Cardiac atrium fibroblast (primary cell): ENCODE measurements at places on chromosomes 6 and 20. TPM values are rescaled to one million over a fixed set of nuclear protein-coding genes. Genes with fewer than 3 reads are reported as not detected.

BTN1A1 gene
- total RNA-seq = not detected in 2 replicates

CHRNA4 gene
- not detected in 2 replicates for total RNA-seq

VNN1 gene
- not detected in 2 replicates for total RNA-seq

ZBTB2 gene
- 4.5 and 5.7 TPM in 2 replicates for total RNA-seq

CALHM6 gene
- total RNA-seq = 1.1 and 3.4 TPM in 2 replicates

VARS1 gene
- 40.1 and 59.8 TPM in 2 replicates for total RNA-seq

HDGFL1 gene
- not detected in 2 replicates for total RNA-seq
